ENCODE measurements at places on chromosomes 13 and 19.

- DNase-seq, result peak; percentile 35
Observed at GRCh38 chr19:1624458-1624857, 19.2 kb upstream of the UQCR11 start.

DNA sequence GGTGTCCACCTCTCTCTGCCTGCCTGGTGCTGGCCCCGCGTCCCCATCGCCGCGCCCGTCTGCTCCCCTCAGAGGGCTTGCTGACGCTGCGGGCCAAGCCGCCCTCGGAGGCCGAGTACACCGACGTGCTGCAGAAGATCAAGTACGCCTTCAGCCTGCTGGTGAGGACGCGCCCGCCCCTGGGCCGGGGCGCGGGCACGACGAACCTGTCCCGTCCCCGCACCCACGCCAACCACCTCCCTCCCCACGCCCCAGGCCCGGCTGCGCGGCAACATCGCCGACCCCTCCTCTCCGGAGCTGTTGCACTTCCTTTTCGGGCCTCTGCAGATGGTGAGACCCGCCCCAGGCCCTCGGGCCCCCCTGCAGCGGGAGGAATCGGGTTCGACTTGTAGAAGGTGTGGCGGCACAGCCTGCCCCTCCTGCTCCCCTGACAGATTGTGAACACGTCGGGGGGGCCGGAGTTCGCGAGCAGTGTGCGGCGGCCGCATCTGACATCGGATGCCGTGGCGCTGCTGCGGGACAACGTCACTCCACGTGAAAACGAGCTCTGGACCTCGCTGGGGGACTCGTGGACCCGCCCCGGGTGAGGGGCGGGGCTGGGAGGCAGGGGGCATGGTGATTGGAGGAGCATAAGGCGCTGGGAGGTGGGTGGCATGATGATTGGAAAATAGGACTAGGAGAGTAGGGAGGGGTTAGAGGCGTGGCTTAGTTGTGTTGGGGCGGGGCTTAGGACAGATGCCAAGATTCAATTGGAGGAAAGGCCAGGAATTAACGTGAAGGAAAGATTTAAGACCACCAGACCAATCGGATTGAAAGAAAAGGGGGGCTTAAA, 6.6 kb downstream of the EPS8L1 start:
- no peak for DNase-seq

GRCh38 chr19:10228920-10229319, 2.2 kb downstream of the S1PR2 start:
- peak; percentile 37 for DNase-seq

- no peak for DNase-seq
Observed at GRCh38 chr19:23273022-23273589, 22.9 kb upstream of the ZNF724 start.

- DNase-seq, result peak; percentile 1
Observed at GRCh38 chr13:28718196-28718542, 601 bp downstream of the SLC46A3 start.

GRCh38 chr13:99809926-99810325, 161.6 kb downstream of the ZIC5 start:
- peak; percentile 69 for DNase-seq

GRCh38 chr19:35303357-35303915, 11.5 kb downstream of the MAG start:
- DNase-seq, result no peak

- no peak for DNase-seq
Observed at GRCh38 chr19:1672769-1673644, 20.6 kb upstream of the TCF3 start.

GRCh38 chr19:54430306-54431254, 15.3 kb downstream of the TTYH1 start:
- peak; percentile 14 for DNase-seq

GRCh38 chr13:106263801-106264200, 271.7 kb downstream of the EFNB2 start:
- no peak for DNase-seq

DNA sequence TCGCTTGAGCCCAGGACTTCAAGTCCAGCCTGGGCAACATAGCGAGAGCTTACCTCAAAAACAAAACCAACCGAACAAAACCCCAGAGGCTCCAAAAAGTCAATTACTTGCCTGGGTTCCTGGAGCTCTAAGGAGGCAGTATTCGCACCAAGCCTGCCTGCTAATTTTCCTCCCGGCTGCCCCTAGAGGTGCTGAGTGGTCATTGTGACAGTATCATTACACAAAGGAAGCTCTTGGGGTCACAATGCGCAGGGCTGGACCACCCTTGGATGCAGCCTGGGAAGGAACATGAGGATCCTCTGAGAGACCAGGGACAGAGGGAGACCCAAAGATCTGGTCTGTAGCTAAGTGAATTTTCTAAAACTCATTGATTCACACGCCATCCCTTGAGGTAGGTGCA, 8.5 kb upstream of the PEX11G start:
- no peak for DNase-seq

DNA sequence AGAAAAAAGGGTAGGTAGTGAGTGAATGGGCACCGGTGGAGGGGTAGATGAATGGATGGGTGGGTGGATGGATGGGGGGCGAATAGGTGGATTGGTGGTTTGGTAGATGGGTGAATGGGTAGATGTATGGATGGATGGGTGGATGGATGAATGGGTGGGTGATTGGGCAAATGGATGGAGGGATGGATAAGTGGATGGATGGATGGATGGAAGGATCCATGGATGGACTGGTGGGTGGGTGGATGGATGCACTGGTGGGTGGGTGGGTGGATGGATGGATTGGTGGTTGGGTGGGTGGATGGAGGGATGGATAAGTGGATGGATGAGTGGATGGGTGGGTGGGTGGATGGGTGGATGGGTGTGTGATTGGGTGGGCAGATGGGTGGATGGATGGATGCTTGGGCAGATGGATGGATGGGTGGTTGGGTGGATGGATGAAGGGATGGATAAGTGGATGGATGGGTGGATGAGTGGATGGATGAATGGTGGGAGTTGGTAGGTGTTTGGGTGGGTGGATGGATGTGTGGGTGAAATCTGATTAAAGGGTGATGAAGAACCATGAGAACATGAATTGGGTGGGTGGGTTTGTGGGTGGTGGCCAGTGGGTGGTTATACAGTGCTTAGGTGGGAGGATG, 2.3 kb downstream of the ANKRD24 start:
- DNase-seq, result no peak

- no peak for DNase-seq
Observed at GRCh38 chr19:8302357-8302691, 5.8 kb downstream of the CD320 start.

DNA sequence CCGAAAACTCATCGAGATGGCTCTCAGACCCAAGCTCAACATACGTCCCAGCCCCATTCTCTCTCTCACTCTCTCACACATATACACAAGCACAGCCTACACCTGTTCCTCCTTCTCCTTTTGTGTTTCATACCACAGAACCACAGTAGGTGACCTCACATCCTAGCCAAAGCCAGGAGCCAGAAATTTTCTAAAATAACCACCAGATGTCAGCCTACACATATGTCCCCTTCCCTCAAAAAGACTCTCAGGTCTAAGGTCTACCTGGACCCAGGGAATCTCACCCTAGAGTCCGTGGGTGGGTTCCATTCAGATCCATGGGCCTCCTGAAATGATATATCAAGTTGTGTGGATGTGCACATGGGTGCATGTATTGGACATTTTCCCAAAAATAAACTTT, 104.2 kb upstream of the IPO5 start:
- peak; percentile 30 for DNase-seq

DNA sequence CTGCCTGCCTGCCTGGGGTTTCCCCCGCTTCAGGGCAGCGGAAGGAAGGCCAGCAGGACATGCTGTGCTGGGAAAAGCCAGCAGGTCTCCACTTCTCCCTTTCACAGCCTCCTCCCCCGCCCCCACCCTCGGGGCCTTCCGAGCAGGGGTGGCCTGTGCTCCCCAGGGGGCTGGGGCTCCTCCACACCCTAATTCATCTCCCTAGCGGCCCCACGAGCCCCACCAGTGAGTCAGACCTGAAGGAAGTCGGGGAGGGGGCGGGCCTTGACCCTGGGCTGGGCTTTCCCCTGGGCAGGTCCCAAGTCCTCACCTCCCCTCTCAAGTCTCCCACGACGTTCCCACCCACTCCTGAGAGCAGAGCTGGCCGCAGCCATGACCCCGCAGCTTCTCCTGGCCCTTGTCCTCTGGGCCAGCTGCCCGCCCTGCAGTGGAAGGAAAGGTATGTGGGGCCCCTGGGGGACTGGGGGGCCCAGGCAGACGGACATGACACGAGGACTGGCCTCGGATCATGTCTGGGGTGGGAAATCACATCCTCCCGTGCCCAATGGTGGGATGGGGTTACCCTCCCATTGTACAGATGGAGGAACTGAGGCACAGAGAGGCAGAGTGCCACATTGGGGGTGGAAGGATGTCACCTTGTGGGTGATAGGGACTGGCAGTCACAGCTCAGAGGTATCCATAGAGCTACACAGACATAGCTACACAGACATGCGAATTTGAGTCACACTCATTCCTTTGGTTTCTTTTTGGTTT, at the start of gene EBI3:
Gene EBI3 (plus strand): TSS at position 345 of the 753 bp plus-strand sequence. CDS start 28 bp downstream, at position 373.
- DNase-seq, result peak; percentile 53

DNA sequence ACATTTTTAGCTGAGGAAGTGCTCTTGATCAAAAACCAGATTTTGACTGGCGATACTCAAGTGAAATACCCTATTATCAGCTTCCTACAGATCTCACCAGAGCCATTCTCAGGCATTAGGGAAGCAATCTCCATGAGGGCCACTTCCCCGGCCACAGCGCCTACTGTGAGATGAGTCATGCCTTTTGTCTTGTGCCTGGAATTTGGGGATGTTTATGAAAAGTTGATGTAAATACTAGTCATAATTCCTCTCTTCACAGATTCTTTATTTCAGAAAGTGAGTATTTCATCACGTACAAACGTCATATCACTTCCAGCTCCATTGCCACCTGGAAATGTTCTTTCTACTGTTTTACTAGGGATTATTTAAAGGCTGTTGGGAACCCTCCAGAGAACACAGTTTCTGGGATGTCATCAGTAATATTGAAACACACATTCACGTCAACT, 25.3 kb upstream of the SLC46A3 start:
- DNase-seq, result no peak

DNA sequence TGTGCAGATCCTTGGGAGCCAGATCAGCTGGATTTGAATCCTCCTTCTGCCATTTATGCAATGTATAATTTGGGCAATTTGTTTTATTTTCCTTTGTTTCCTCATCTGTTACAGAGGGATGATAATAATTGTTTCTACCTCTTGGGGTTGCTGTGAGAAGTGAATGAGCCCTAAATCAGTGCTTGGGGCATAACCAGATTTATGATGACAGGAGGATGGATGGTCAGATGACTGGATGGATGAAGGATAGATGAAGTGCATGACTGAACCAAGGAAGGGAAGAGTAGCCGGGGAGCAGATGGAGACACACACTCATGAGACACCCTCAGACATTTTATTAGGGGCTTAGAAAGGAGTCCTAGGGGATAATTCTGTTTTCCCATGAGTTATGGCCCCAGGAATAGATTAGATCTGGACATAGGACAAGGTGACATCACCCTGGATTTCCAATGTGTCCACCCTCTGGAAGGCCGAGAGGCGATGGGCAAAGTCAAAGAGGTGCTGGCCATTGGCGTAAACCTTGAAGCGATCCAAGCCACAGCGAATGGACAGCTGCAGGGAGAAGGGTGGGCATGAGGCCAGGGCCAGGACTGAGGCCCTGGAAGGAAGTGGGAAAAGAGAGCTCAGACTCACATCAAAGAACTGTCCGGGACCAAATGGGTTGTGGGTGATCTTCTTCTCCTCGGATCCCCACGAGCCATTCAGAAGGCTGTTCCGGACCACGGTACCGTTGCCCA, 11.2 kb downstream of the LGALS4 start:
- no peak for DNase-seq

DNA sequence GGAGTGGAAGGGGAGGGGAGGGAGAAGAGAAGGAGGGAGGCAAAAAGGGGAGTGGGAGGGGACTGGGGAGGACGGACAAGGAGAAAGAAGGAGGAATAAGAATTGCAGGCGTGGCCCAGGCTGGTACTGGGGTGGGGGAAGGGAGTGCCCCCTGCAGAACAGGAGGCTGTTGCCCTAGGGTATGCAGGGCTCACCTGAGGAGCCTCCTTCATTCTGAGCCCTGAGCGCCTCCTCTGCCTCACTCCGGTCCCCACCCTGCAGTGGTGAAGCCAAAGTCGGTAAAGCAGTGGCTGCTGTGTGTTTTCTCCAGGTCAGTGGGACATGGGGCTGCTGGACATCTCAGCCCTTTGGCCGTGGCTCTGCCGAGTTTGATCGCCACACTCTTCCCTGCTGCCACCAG, 9.1 kb upstream of the CDC16 start:
- no peak for DNase-seq

DNA sequence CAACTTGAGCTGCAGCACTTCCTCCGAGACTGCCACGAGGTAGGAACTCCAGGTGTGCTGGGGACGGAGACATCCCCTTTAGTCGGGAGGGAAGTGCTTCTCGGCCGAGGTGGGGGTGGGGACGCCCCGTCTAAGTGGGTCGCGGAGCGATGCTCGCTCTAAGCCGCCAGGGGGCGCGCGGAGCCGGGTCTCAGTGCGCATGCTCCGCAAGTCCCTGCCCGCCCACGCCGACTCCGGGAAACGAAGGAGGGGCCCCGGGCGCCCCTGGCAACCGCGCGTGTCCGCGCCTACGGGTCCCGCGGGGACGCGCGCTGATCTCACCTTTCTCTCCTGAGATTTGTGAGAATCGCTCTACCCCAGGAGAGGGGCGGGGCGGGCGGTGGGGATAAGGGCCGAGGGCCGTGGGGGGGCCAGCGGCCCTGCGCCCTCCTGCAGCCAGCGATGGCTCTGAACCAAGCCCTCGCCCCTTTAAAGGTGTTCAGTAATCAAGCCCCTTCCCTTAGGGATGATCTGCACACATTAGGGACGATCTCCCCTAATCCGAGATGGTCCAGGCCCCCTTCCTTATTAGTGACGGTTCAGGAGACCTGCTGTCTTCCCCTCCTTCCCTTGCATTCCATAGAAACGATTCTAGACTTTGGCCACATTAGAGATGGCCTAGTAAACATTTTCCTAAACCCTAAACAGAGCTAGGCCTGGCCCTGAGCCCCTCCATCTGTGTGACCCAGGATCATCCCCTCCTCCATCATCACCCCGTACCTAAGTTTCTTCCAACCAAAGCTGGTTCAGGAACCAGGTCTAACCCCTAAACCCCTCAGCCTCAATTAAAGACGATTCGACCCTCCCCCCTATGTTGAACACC, 47.3 kb upstream of the SHKBP1 start:
- peak; percentile 72 for DNase-seq

DNA sequence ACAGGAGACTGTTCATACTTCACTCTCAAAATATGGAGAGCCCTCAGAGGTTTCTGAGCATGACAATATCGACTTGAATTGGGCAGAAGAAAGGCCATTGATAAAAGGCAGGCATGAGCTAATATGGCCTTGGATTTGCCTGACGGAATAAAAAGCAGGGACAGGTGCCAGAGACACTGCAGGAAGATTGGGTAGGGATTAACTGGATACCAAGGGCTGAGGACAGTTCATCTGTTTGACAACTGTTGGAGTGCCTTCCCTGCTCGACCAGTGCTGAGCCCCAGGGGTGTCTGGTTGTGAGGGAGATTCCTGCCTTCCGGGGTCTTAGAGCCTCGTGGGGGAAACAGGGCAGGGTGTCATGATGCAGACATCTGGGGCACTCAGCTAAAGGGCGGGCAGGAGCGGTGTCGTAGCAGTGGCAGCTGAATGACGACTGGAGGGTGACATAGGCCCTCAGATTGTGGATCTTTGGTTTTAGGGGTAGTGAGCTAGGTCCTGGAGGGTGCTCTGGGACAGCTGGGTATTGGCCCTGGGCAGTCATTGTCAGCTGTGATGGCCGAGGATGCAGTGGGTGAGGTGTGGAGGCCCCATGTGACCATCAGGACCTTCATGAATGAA, 12.3 kb downstream of the GATAD2A start:
- no peak for DNase-seq

All from ACHN (cell line).